ENCODE measurements at places on chromosomes 2 and 18. TPM values are rescaled to one million over a fixed set of nuclear protein-coding genes. Genes with fewer than 3 reads are reported as not detected.

- no peak overlapping the region for H3K27ac ChIP-seq
- no peak overlapping the region for H3K4me3 ChIP-seq
- H3K36me3 ChIP-seq: peaks cover 27% of the 10 kb centered on the region
- no peaks in the 10 kb centered on the region for H3K4me1 ChIP-seq
- no peaks in the 10 kb centered on the region for H3K27me3 ChIP-seq
Observed at GRCh38 chr2:215362562-215362904, 50.7 kb downstream of the ATIC start.

GRCh38 chr18:58256316-58257080, 212.5 kb downstream of the NEDD4L start:
- no peaks in the 10 kb centered on the region for H3K27me3 ChIP-seq
- peak overlapping the region; percentile 97 for H3K27ac ChIP-seq
- peak overlapping the region; percentile 69 for H3K4me3 ChIP-seq
- H3K36me3 ChIP-seq: no peaks in the 10 kb centered on the region
- H3K4me1 ChIP-seq: peaks cover 33% of the 10 kb centered on the region

- no peak for DNase-seq
- no peak overlapping the region for H3K4me3 ChIP-seq
- no peak overlapping the region for H3K27ac ChIP-seq
Observed at GRCh38 chr2:21382701-21383520, 259.1 kb downstream of the TDRD15 start.

DNA sequence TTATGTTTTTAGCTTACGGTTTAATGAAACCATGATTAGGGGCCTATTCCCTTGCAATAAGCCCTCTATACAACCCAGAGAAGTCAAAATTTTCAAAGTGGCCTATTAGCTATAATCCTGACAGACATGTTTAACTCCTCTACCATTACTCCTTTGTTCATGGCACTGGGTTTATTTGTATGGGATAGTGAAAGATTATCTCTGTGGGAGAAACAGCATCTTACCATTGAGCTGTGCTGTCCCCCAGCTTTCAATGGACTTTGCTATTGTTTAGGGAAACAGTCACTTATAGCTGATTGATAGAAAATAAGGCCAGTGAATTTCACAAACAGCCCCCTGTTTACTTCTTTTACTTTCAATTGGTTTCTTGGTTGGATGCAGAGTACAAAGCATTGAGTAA, 675.2 kb upstream of the GCFC2 start:
- no peak overlapping the region for H3K4me3 ChIP-seq
- no peaks in the 10 kb centered on the region for H3K36me3 ChIP-seq
- H3K4me1 ChIP-seq: no peaks in the 10 kb centered on the region
- H3K27me3 ChIP-seq: no peaks in the 10 kb centered on the region

GRCh38 chr2:133004623-133005022, 334.6 kb upstream of the LYPD1 start:
- H3K27me3 ChIP-seq: no peaks in the 10 kb centered on the region
- no peak overlapping the region for H3K27ac ChIP-seq
- no peaks in the 10 kb centered on the region for H3K36me3 ChIP-seq
- H3K4me1 ChIP-seq: no peaks in the 10 kb centered on the region
- no peak for DNase-seq

GRCh38 chr2:203913947-203914346, 22.6 kb upstream of the ICOS start:
- no peak overlapping the region for H3K27ac ChIP-seq
- peaks cover 7% of the 10 kb centered on the region for H3K4me1 ChIP-seq
- no peaks in the 10 kb centered on the region for H3K36me3 ChIP-seq
- no peaks in the 10 kb centered on the region for H3K27me3 ChIP-seq
- H3K4me3 ChIP-seq: no peak overlapping the region

DNA sequence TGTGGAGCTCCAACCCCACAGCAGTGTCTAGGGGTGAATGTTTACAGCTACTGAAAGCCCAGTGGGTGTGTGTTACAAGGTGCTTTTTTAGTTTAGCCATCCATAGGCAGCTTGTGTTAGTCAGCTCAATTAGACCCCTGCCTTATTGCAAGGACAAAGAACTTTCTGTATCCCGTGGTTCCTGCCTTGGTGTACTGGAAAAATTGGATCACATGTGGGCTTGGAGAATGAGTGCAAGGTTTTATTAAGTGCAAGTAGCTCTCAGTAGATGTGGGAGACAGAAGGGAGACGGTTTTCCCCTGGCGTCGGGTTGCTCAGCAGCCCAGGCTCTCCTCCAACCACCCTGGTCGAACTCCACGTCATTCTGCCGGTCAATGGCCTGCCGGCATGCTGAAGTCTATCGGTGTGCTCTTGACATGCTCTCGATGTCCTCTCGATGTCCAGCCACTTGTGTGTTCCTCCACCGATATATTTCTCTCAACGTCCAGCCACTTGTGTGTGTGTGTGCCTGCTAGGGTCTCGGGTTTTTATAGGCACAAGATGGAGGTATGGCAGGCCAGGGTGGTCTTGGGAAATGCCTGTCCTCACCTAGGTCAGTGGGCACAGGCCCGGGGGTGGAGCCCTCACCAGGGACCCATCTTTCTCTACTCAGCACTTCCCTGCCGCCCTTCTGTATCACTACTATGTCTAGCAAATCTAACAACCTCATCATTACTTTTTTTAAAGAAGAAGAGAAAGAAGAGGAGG, 13.8 kb downstream of the FANCL start:
- no peak overlapping the region for H3K4me3 ChIP-seq
- H3K27ac ChIP-seq: no peak overlapping the region
- DNase-seq: no peak
- no peaks in the 10 kb centered on the region for H3K27me3 ChIP-seq
- no peaks in the 10 kb centered on the region for H3K36me3 ChIP-seq

DNA sequence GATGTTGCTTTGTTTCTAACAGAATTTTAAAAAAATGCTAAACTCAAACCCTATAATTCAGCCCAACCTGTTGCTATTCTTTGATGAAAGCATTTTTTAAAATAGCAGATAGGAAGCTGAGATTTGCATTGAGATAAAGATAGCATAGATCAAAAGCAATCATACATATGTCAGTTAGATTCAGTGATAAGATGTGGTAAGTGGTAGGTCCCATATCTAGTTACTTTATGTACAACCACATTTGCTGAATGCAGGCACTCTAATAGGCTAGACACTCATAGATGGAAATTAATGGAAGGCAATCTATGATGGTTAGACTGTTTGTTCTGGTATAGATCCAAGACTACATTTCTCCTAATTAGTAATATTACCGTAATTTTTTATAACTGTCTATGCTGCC, 27.2 kb upstream of the C1D start:
- H3K4me3 ChIP-seq: no peak overlapping the region
- no peak overlapping the region for H3K27ac ChIP-seq
- no peaks in the 10 kb centered on the region for H3K36me3 ChIP-seq
- DNase-seq: no peak
- H3K27me3 ChIP-seq: no peaks in the 10 kb centered on the region
- H3K4me1 ChIP-seq: no peaks in the 10 kb centered on the region

DNA sequence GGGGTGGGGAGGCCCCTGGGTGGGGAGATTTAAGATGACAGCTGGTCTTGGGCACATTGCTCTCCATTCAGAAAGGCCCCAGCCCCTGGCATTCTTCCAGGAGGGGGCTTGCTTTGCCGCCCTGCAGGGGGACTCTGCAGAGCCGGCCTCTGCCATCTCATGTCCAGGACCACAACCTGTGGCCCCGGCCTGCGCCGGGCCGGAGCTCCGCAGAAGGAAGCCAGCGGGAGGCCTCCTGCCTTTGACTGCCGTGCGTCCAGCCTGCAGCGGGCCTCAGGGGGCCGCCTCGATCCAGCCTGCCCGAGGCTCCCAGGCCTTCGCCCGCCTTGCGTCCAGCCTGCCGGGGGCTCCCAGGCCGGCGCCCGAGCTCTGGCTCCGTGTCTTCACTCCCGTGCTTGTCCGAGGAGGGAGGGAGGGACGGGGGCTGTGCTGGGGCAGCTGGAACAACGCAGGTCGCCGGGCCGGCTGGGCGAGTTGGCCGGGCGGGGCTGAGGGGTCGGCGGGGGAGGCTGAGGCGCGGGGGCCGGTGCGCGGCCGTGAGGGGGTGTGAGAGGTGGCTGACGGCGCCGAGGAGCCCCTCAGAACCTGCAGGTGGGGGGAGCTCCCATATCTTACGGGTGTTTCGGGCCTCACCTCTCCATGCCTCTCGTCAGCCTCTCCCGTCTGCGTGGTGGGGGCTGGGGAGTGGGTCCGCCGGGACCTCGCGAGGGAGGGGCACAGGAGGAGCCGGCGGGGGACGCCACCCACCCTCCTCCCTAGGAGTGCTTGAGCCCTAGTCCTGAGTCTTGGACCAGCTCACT, 20.4 kb downstream of the GPC1 start:
- peaks cover 5% of the 10 kb centered on the region for H3K36me3 ChIP-seq
- H3K27ac ChIP-seq: no peak overlapping the region
- no peak for DNase-seq
- no peak overlapping the region for H3K4me3 ChIP-seq
- no peaks in the 10 kb centered on the region for H3K27me3 ChIP-seq
- peaks cover 21% of the 10 kb centered on the region for H3K4me1 ChIP-seq

GRCh38 chr18:13268158-13269012, 49.8 kb downstream of the LDLRAD4 start:
- H3K27me3 ChIP-seq: no peaks in the 10 kb centered on the region
- peak overlapping the region; percentile 1 for H3K27ac ChIP-seq
- no peak for DNase-seq
- H3K4me1 ChIP-seq: peaks cover 64% of the 10 kb centered on the region
- H3K4me3 ChIP-seq: no peak overlapping the region

DNA sequence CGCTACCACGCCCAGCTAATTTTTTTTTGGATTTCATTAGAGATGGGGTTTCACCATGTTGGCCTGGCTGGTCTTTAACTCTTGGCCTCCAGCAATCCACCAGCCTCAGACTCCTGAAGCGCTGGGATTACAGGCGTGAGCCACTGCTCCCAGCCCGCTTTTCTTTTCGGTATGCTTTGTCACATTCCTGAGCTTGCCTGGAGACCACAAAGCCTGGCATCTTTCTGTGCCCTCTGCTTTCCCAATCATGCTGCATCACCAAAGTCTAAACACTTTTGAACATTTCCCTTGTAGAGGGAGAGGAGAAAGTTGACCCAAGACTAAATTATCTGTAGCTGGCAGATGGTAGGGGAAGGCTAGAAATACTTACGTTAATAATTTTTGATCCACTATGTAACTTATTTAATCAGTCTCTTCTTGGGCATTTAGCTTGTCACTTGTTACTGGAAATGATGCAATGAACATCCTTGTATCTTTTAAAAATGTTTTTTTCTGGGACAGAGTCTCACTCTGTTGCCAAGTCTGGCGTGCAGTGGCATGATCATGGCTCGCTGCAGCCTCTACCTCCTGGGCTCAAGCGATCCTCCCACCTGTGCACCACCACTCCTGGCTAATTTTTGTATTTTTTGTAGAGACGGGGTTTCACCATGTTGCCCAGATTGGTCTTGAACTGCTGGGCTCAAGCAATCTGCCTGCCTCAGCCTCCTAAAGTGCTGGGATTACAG, 2.7 kb upstream of the NPC1 start:
- no peaks in the 10 kb centered on the region for H3K36me3 ChIP-seq
- DNase-seq: no peak
- no peak overlapping the region for H3K4me3 ChIP-seq
- peaks cover 15% of the 10 kb centered on the region for H3K4me1 ChIP-seq
- H3K27ac ChIP-seq: no peak overlapping the region

DNA sequence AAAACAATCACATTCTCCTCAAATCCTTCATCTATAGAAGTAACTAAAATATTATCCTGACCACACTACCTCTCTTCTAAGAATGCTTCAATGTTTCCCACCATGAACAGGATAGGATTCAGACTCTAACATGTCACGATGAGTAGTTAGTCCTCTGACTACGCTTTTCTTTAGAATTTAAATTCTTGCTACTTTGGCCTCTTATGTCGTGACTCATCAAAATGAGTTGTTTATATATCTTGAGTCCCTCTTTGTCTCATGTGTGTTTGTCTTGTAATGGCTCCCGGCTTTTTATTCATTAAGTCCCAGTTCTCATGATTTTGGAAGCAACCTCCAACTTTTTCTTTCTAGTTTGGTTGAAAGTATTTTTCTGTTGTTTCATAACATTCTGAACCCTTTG, 1289.2 kb downstream of the DSC3 start:
- H3K4me3 ChIP-seq: no peak overlapping the region
- H3K36me3 ChIP-seq: no peaks in the 10 kb centered on the region
- no peaks in the 10 kb centered on the region for H3K27me3 ChIP-seq
- no peak overlapping the region for H3K27ac ChIP-seq
- no peaks in the 10 kb centered on the region for H3K4me1 ChIP-seq
- DNase-seq: no peak

DNA sequence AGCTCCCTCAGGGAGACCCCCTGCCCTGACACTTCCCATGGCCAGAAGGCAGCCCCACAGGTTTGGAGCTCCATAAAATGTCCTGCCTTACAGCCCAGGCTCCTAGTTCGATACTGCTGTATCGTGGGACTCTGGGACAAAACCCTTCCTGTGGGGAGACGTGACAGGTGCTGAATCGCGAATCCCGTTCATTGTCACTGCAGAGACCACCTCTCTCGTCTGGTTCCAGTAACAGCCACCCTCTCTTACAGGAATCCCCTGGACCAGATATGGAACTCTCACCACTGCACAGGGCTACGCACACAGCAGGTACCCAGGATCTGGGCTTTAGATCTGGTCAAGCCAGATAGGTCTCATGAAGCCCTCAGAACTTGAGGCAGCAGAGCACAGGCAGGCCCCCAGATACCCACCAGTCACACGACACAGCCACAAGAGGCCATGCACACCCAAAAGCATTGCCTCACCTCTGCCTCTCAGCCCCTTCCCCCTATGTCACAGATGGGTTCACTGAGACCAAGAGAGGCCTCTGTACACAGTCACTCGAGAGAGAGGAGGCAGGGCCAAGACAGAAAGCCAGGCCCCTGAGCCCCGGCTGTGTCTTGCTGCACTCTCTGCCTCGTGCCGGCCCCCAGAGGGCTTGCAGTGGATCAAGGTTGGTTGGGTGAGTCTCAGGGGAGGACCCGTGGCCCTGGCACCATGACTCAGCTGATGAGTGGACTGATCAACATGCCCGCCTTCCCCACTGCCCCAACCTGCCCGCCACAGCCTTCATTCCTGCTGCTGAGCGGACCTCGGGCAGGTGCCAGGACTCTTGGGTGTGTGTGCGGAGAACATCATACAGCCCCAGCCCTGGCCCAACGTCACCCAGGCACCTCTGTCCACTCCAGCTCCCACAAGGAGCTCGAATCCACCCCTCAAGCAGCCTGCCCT, 7.6 kb downstream of the SDC1 start:
- H3K27ac ChIP-seq: no peak overlapping the region
- DNase-seq: no peak
- no peaks in the 10 kb centered on the region for H3K27me3 ChIP-seq

DNA sequence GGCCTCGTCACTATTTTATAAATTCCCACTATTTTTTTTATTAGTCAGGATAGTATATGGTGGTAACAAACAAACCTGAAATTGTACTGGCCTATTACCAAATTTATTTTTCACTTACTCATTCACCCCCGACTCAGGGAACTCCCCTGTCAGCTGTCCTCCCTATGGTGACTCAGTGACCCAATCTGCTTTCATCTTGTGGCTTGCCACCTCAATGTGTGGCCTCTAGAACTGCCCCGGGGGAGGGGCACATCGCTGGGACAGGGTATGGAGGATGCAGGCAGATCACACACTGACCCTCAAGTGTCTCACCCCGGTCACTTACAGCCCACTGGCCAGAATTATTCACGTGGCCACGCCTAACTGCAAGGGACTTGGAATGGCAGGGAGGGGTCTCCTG, 71.6 kb downstream of the ACTR2 start:
- no peak overlapping the region for H3K4me3 ChIP-seq
- H3K4me1 ChIP-seq: peaks cover 31% of the 10 kb centered on the region
- DNase-seq: no peak
- peak overlapping the region; percentile 64 for H3K27ac ChIP-seq

PARD3B gene
- total RNA-seq: 15.5 TPM

C2orf80 gene
- total RNA-seq: not detected

ITPRIPL1 gene
- total RNA-seq: not detected

KCTD18 gene
- 20.1 TPM for total RNA-seq

ANKMY1 gene
- 4.5 TPM for total RNA-seq

CAPN14 gene
- total RNA-seq: not detected

SIX2 gene
- 49.4 TPM for total RNA-seq

ADRA2B gene
- total RNA-seq: 2.4 TPM

RUFY4 gene
- not detected for total RNA-seq

Data from gastrocnemius medialis (tissue), 4 donors.